ENCODE measurements at places on chromosomes 1 and 21.

- DNase-seq: no peak
Measured at GRCh38 chr1:32068957-32069588, 3.7 kb upstream of the TMEM39B start.

- DNase-seq: no peak
Measured at GRCh38 chr1:206954459-206955342, 8.4 kb upstream of the PIGR start.

DNA sequence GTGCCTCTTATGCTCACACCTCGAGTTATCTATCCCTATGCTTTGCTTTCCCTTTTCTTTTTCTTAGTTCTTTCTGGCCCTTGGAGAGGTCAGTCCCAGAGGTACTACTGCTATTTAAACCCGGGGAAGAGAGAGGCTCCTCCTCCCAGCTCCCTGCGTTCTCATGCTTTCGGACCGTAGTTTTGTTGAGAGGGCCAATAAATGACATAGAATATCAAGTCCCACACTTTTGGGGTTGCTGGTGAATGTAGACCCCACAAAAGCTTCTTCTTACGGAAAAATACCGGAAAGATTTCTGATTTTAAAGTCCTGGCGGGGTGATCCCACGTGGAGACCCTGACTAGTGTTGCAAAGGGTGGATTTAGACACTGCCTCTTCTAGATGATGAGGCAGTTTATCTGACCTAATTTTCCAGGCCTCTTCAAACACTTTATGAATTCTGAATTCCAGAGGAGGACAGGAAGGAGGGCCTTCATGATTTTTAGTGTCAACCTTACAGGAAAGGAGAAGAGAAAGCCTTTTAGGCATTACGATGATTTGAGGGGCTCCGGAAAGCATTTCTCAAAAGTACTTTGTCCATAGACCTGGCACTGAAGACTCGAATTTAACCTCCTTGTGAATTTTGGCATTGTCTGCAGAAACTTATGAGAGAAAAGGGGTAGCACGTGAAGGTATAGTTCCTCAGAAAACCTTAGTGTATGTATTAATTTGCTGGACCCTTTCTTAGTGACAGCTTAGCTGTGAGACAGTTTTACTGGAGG, 694 bp downstream of the TMEM167B start:
- DNase-seq: no peak

GRCh38 chr1:223199094-223199647, 56.1 kb upstream of the TLR5 start:
- DNase-seq: no peak

DNA sequence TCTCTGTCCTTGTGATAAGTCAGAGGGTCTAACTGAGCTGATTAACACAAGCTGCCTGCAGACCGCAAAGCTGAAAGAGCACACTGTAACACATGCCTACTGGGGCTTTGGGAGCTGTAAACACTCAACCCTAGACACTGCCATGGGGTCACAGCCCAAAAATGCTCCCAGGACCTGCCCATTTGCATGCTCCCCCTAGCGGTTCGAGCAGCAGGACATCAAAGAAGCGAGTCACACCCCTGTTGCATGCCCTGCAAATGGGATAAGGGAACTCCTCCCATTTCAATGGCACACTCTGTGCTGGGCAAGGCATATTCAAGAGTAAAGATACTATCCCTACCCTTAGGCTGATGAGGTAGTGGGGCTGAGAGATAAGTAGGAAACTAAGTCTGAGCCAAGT, 22.8 kb downstream of the LCE3E start:
- no peak for DNase-seq

GRCh38 chr1:3192361-3192760, 123.4 kb downstream of the PRDM16 start:
- DNase-seq: no peak

DNA sequence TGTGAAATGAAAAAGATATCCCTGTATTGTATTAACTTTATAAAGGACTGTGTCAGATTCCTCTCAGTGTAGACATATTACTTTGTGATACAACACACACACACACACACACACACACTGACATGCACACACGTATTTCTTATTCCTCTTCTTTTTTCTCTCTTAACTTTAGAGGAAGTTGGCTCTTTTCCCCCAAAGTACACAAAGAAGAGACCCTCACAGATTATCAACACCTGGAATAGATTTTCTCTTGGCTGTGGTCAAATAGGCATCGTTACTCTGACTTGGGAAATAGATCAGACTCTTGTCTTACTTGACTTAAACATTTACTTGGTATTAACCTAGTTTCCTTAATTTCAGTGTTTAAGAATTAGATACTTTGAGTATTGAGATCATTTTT, 792.8 kb downstream of the ADGRL2 start:
- DNase-seq: no peak

DNA sequence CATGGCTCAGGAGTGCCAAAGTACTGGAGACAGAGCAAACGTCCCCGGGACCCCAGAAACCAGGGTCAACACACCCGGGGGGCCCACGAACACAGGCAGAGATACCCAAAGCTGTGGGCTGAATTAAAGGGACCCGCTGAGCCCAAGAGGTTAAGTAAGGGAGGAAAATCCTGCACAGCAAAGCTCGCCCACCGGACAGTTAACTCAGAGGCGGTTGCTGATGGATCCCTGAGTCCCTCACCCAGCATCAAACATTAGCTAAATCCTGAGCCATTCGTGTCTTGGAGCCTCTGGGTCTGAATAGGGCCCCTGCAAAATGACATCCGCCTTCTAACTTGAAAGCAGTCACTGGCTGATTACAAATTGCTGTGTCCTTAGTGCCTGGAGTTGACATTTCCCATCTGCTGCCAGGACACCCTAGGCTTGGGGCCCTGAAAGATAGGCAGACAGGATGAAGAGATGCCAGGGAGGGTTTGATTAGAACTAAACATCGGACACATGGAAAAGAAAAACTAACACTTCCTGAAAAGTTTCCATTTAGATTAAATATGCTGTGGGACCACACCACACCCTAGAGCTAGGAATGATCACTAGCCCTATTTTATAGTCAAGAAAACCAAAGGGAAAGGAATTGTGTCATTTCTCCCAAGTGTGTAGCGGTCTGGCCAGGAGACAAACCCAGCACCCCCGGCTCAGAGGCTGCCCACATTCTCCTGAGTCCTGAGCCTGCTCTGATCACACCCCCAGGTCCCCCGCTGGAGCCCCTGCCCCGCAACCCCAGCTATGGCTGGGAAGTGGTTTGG, 239.3 kb downstream of the NPHP4 start:
- no peak for DNase-seq

Data from activated T-cell treated with anti-CD3 and anti-CD28 coated beads, Interleukin-2, amount 50 U/mL, for 24 hours (primary cell).